ENCODE measurements at places on chromosomes 7 and 10. TPM values are rescaled to one million over a fixed set of nuclear protein-coding genes. Genes with fewer than 3 reads are reported as not detected.
A peak's percentile ranks its signal among the peaks of the same experiment; 100 is the strongest.

GRCh38 chr7:55188590-55189138 lies 169.8 kb downstream of the EGFR start:
- H3K27me3 ChIP-seq = no peaks in the 10 kb centered on the region
- DNase-seq = no peak
- no peak overlapping the region for H3K4me3 ChIP-seq
- H3K27ac ChIP-seq = peak overlapping the region; percentile 91

Gene C10orf105
- not detected for total RNA-seq

DNA sequence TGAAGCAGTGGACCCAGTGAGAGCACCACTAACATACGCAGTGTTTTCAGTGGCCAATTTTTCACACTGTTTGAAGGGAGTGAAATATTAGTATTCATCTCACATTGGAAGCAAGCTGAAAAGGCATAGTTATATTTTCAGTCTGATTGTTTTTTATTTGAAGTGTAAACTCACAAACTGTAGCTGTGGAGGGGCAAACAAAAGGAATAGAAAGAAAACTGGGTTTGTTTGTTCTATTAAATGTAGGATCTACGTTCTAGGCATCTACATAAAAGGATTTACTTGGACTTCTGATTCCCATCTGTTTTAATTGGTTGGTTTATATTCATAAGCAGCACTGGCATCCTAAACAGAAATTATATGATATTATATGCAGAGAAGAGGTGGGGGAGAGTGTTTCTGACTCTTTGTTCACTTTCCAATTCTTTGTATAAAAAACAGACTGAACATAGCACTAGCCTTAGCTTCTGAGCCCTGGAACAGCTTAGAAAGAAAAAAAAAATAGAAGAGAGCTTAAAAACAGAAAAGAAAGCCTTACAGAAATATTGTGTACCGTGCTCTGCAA lies 447.8 kb upstream of the KCND2 start:
- H3K4me3 ChIP-seq = no peak overlapping the region
- no peaks in the 10 kb centered on the region for H3K4me1 ChIP-seq
- DNase-seq = no peak

Gene TBX20
- total RNA-seq = not detected

GRCh38 chr10:90635111-90635765 lies 222.6 kb downstream of the HTR7 start:
- no peaks in the 10 kb centered on the region for H3K4me1 ChIP-seq
- H3K27ac ChIP-seq = no peak overlapping the region
- no peak for DNase-seq

Gene AGBL3
- 2.2 TPM for total RNA-seq

DNA sequence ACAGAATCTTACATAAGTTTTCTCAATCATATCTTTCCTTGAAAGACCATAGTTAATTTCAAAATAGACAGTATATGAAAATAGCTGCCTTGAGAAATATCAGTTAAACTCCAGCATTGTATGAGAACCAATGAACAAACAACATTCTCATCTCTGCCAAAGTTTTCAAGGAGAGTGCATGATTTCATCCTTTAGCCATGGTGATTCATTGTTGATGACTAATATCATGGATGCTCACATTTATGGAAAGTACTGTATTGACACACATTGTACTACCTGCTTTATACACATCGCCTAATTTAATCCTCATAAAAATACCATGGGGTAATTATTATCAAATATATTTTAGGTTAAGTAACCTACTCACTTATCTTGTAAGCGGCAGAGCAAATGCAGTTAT lies 250.3 kb downstream of the CNTNAP2 start:
- H3K4me3 ChIP-seq = no peak overlapping the region
- no peaks in the 10 kb centered on the region for H3K27me3 ChIP-seq

GRCh38 chr10:102735065-102735562 lies 8.6 kb upstream of the WBP1L start:
- H3K27ac ChIP-seq = no peak overlapping the region
- H3K36me3 ChIP-seq = peaks cover 24% of the 10 kb centered on the region
- no peaks in the 10 kb centered on the region for H3K4me1 ChIP-seq
- H3K27me3 ChIP-seq = no peaks in the 10 kb centered on the region

- no peak overlapping the region for H3K4me3 ChIP-seq
- no peaks in the 10 kb centered on the region for H3K36me3 ChIP-seq
- no peaks in the 10 kb centered on the region for H3K27me3 ChIP-seq
- peak; percentile 68 for DNase-seq
- no peaks in the 10 kb centered on the region for H3K4me1 ChIP-seq
- no peak overlapping the region for H3K27ac ChIP-seq
Measured at GRCh38 chr7:65307651-65308299, 65.9 kb upstream of the ZNF92 start.

GRCh38 chr7:45295222-45295621 lies 137.6 kb downstream of the RAMP3 start:
- DNase-seq = no peak
- H3K27me3 ChIP-seq = no peaks in the 10 kb centered on the region
- no peaks in the 10 kb centered on the region for H3K36me3 ChIP-seq
- no peak overlapping the region for H3K27ac ChIP-seq
- H3K4me1 ChIP-seq = no peaks in the 10 kb centered on the region

DNA sequence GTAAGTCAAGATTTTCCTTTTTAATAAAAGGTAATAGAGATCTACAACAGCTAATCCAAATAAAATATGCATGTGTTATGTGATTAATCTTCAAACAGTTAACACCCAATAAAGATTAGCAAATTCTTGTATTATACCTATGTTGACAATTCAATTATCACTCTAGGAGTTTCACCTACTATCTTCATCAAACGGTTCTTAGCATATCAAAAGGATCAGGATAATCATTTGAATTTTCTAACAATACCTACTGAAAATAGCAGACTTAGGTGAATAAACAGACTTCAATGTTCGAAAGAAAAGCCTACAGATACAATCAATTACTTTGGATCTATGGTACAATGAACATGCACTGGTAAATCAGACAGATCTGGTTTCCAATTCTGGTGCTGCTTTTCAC lies 268.3 kb downstream of the CACNA2D1 start:
- no peak for DNase-seq
- no peak overlapping the region for H3K4me3 ChIP-seq
- no peaks in the 10 kb centered on the region for H3K4me1 ChIP-seq
- H3K36me3 ChIP-seq = peaks cover 5% of the 10 kb centered on the region
- no peaks in the 10 kb centered on the region for H3K27me3 ChIP-seq

GRCh38 chr7:95847061-95847460 lies 74.7 kb downstream of the DYNC1I1 start:
- H3K4me1 ChIP-seq = no peaks in the 10 kb centered on the region
- no peak overlapping the region for H3K4me3 ChIP-seq
- H3K27me3 ChIP-seq = no peaks in the 10 kb centered on the region
- no peak overlapping the region for H3K27ac ChIP-seq
- no peak for DNase-seq

GRCh38 chr7:127828843-127829500 lies 177.0 kb downstream of the SND1 start:
- H3K27ac ChIP-seq = no peak overlapping the region
- no peak for DNase-seq
- H3K4me3 ChIP-seq = no peak overlapping the region
- H3K27me3 ChIP-seq = no peaks in the 10 kb centered on the region

GRCh38 chr7:133398506-133398905 lies 145.6 kb downstream of the EXOC4 start:
- H3K36me3 ChIP-seq = no peaks in the 10 kb centered on the region
- no peak overlapping the region for H3K27ac ChIP-seq
- no peaks in the 10 kb centered on the region for H3K27me3 ChIP-seq
- no peak for DNase-seq
- peaks cover 6% of the 10 kb centered on the region for H3K4me1 ChIP-seq
- no peak overlapping the region for H3K4me3 ChIP-seq

Gene TFEC
- total RNA-seq = under 0.01 TPM

Gene TMEM209
- 20.0 TPM for total RNA-seq

GRCh38 chr10:79420974-79421688 lies 24.3 kb downstream of the ZCCHC24 start:
- no peaks in the 10 kb centered on the region for H3K27me3 ChIP-seq
- no peak for DNase-seq
- peaks cover 49% of the 10 kb centered on the region for H3K36me3 ChIP-seq
- H3K4me3 ChIP-seq = no peak overlapping the region
- peaks cover 34% of the 10 kb centered on the region for H3K4me1 ChIP-seq
- no peak overlapping the region for H3K27ac ChIP-seq

Gene DGKI
- total RNA-seq = 23.3 TPM

DNA sequence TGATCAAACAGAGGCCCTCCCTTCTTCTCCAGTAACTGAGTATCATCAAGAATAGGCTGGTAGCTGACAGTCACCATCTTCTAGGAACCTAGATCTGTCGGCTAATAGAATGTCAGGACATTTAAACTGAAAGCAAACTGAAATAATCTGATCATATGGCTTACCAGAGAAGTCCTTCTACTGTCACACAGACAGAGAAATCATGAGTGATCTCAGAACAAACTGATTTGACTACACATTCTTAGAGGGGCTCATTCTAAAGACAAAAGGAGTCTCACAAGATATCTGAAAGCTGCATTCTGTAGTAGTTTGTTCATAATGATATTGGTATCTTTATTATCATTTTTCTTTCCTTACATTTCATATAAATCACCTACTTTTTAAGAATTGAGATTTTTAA lies 130.9 kb upstream of the ADCY1 start:
- no peak overlapping the region for H3K27ac ChIP-seq
- H3K27me3 ChIP-seq = no peaks in the 10 kb centered on the region
- H3K4me3 ChIP-seq = no peak overlapping the region
- no peaks in the 10 kb centered on the region for H3K4me1 ChIP-seq
- DNase-seq = no peak

DNA sequence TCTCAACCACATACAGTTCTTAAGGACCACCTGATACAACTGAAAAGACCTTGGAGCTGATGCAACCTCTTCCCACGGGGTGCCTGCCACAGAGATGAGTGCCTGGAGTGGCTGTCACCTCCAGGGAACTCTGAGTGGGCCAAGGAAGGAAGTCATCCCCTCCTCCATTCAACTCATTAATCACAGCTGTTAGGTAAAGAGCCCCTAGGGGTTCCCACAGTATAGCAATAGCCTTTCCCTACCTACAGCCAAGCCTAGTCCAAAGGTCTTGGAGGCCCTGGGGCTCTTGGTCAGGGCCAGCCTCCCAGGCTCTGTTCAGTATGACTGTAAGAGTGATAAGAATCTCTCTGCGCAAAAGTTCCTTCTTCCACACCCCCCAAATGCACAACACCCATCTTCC lies 70.4 kb upstream of the NFE2L3 start:
- H3K4me3 ChIP-seq = no peak overlapping the region
- DNase-seq = no peak
- H3K27ac ChIP-seq = no peak overlapping the region

Gene PLPP4
- total RNA-seq = 8.0 TPM

DNA sequence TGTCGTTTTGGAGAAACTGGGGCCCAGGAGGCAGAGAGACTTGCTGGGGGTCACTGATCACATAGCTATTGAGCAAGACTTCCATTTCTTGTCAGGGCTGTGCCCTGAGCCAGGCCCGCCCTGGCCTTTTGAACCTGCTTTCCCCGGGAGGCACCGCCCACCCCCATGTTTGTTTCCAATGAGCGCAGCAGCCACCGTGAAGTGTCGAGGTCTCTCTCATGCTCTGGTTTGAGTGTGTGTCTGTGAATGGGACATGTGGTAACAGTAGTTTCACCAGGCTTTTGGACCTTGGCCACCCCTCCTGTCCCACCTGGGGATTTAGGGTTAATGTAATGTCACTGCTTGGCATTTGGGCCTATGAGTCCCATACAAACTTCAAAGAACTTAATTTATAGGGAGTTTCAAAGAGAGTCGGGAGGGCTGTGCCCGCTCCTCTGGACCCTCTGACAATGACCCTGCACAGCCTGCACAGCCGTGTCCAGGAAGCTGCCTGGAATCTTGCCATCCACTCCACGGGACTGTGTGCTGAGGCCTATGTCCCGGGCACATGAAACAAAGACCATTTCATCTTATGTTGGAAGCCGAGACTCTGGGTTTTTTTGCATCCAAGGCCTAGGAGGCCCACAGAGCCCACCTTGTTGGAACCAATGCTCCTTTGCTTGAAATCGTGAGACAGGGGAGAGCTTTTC lies 6.3 kb downstream of the PRF1 start:
- no peak for DNase-seq
- no peak overlapping the region for H3K4me3 ChIP-seq
- no peak overlapping the region for H3K27ac ChIP-seq

DNA sequence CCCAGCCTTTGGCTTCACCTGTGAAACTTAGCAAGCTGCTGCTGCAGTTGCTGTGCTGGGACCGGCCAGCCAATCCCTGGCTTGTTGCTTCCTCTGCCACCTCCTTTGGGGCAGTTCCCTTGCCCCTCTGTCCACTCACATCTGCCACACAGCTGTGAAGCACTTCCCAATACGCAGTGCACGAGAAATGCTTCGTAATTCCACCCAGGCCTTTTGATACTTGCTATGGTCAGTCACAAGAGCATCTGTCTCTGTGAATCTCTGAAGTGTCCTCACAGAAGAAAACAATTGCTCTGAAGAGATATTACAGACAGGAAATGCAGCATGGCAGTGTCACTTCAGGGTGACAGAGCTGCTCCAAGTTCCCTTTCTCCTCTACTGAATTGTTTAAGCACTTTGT lies 208.5 kb downstream of the PTEN start:
- no peak overlapping the region for H3K4me3 ChIP-seq
- H3K36me3 ChIP-seq = no peaks in the 10 kb centered on the region
- no peak overlapping the region for H3K27ac ChIP-seq
- peaks cover 9% of the 10 kb centered on the region for H3K4me1 ChIP-seq

Gene FAM180A
- total RNA-seq = 28.9 TPM

GRCh38 chr7:139626817-139627216 lies 103.3 kb downstream of the CLEC2L start:
- peaks cover 70% of the 10 kb centered on the region for H3K36me3 ChIP-seq
- no peak overlapping the region for H3K27ac ChIP-seq
- DNase-seq = no peak
- no peak overlapping the region for H3K4me3 ChIP-seq
- no peaks in the 10 kb centered on the region for H3K27me3 ChIP-seq

Gene FOXI2
- not detected for total RNA-seq

DNA sequence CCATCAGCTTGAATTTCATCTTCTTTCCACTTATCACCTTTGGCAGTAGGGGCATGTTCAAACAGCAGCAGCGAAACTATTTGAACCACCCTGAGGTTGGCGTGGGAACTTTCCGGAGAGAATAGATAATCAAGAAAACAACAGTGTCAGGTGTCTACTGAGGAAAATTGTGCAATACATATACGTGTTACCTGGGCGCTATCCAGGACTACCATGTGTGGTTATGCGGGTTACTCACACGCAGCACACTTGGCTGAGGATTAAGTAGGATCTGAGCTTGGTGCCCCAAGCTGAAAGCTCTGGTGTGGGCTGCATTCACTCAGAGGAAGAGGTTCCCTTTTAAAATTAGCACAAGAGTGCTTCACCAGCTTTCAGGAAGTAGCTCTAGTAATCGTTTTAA lies 8.8 kb upstream of the ABI1 start:
- no peaks in the 10 kb centered on the region for H3K4me1 ChIP-seq
- no peaks in the 10 kb centered on the region for H3K36me3 ChIP-seq
- DNase-seq = peak; percentile 50

Gene TRIM4
- 29.5 TPM for total RNA-seq

GRCh38 chr10:79107736-79108264 lies 39.0 kb downstream of the ZMIZ1 start:
- H3K27ac ChIP-seq = no peak overlapping the region
- DNase-seq = no peak
- H3K4me1 ChIP-seq = peaks cover 46% of the 10 kb centered on the region
- peaks cover 6% of the 10 kb centered on the region for H3K36me3 ChIP-seq
- no peaks in the 10 kb centered on the region for H3K27me3 ChIP-seq

Gene KIF11
- total RNA-seq = 5.3 TPM

GRCh38 chr10:44439958-44440244 lies 55.0 kb upstream of the CXCL12 start:
- DNase-seq = no peak
- no peaks in the 10 kb centered on the region for H3K27me3 ChIP-seq
- H3K4me1 ChIP-seq = peaks cover 8% of the 10 kb centered on the region
- H3K36me3 ChIP-seq = no peaks in the 10 kb centered on the region
- H3K4me3 ChIP-seq = no peak overlapping the region
- no peak overlapping the region for H3K27ac ChIP-seq

Gene MICALL2
- total RNA-seq = 30.4 TPM
